ENCODE measurements at places on chromosomes 11 and 22.

DNA sequence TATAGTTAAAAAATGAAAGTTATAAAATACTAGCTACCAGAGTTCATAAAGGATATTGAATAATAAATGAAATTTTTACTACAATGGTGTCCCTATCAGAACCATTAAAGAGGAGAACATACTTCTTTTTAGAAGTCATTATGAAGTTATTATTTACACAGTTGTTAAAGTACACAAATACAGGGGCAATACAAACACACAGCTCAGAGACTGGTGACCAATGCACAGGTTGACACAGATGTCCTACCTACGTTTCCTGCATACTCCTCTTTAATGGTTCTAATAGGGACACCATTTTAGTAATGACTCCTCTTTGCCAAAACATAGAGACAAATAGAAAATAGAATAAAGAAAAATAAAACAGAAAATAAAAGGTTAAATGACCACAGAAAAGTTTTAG, 10.1 kb downstream of the NLRP10 start:
- DNase-seq: no peak

- DNase-seq: no peak
Measured at GRCh38 chr11:124277804-124278203, 21.6 kb downstream of the OR8G5 start.

DNA sequence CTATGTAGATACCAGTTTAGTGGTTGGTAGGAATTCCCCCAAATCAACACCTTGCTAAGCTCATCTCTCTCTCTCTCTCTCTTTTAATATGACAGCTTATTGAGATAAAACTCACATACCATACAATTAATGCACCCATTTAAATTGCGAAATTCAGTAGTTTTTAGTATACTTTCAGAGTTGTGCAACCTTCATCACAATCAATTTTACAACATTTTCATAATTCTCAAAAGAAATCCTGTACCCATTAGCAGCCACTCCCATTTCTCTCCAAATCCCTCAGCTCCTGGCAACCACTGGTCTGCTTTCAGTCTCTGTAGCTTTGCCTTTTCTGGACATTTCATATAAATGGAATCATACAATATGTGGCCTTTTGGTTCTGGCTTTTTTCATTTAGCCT, 13.3 kb downstream of the NNMT start:
- no peak for DNase-seq

- DNase-seq: no peak
Measured at GRCh38 chr11:81579339-81579738, 1154.3 kb downstream of the FAM181B start.

DNA sequence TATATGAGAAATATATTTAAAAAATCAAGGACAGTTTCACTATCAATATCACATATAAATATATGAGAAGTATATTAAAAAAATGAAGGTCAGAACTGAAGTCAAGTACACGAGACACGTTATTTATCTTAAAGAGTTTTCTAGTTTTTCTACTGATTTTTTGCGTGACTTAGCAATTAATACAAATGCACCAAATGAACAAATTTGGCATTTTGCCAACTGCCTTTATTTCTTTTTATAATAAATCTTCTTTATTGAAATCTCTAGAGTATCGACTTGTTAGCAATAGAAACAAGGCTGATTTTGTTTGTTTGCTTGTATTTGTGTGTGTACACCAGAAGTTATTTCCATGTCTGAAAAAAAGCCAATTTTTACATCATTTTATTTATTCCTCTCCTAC, 1684.7 kb upstream of the RAG2 start:
- DNase-seq: no peak

GRCh38 chr11:115085461-115086210, 407.3 kb downstream of the NXPE2 start:
- DNase-seq: no peak

DNA sequence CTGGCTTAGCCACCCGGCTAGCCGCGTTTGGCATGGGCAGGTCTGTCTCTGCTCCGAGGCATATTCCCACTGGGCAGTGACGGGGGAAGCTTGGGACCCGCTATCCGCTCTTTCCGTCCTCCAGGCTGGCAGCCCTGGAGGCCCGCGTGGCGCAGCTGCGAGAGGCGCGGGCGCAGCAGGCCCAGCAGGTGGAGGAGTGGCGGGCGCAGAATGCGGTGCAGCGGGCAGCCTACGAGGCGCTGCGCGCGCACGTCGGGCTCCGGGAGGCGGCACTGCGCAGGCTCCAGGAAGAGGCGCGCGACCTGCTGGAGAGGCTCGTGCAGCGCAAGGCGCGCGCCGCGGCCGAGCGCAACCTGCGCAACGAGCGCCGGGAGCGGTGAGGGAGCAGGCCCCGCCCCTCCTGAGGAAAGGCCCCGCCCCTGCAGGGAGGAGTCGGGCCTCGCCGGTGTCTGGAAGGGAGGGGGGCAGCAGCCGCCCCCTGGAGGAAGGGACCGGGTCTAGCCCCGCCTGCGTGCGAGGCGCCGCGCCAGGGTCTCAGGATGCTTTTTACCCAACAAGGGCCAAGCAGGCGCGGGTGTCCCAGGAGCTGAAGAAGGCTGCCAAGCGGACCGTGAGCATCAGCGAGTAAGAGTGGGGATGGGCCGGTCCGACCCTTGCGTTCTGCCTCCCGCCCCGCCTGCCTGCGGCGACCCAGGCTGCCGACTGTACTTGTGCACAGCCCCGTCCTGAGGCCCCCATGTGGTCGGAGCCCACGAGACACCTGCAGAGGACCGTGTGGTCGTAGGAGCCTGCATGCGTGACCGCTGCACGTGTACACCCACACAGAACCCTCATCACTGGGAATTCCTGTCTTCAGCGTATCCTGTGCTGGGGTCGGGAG, 7.9 kb downstream of the ATG16L2 start:
- DNase-seq: no peak

- DNase-seq: no peak
Measured at GRCh38 chr11:131544591-131544990, 174.2 kb downstream of the NTM start.

DNA sequence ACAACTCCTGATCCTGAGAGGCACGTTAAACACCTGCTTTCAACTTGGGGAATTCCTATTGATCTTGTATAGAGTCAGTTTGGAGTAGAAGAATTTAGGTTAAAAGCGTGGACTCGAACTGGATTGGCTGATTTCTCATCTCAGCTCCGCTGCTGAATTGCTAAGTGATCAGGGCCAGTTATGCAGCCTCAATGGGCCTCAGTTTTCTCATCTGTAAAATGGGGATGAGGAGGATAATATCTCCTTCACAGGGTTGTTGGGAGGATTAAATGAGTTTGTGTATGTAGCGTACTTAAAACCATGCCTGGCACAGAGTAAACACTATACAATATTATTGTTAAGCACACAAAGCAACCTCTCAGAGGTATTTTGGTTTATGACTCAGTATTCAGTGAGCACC, 53.2 kb upstream of the HEPHL1 start:
- DNase-seq: no peak

DNA sequence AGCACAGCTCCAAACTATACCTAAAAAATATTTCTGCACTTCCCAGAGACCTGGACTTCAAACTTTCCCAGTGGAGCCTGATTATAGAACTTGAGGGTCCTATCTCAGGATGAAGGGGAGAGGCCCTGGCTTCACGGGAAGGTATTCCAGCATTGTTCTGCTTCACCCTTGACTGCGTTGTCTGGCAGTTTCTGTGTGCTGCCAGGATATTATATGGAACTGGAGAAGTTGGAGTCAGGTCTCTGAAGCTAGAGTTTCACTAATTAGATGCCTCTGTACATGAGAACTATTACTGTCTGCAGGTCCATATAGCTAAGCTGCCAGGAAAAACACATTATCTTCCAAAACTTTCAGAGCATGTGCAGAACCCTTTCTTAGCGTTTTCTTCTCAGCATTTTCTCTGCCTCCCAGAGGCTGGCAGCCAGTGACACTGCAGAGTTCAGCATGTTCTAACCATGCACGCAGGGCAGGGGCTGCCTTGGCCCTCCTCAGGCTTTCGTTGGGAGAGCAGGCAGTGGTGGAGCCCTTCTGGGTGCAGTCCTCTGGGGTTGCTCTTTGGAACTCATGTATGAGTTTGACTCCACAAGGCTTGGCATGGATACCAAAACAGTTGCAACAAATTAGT, 99.3 kb downstream of the CWC15 start:
- no peak for DNase-seq

GRCh38 chr11:15933886-15934625, 422.3 kb downstream of the SOX6 start:
- DNase-seq: no peak

GRCh38 chr11:428295-428694, 13.5 kb upstream of the SIGIRR start:
- DNase-seq: no peak

- DNase-seq: no peak
Measured at GRCh38 chr11:95682552-95682951, 107.0 kb downstream of the FAM76B start.

DNA sequence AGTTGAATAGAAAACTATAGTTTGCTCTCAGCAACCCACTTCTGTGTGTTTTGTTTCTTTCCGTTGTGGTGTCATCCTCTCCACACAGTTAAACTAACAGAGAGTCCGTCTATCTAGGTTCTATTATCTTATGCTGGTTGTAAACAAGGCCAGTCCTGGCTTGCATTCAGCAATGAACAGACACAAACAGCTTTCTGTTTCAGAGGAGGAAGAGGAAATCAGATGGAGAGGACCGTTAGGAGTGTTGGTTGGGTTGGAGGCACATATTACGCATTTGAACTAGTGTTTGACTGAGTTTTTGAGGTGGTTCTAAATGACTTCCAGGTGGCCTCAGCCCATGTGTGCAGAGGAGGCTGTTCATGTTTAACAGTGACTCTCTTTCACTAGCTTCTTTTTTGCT, 129.5 kb upstream of the SORL1-AS1 start:
- peak; percentile 73 for DNase-seq

GRCh38 chr11:13358596-13359270, 81.1 kb downstream of the BMAL1 start:
- DNase-seq: no peak

DNA sequence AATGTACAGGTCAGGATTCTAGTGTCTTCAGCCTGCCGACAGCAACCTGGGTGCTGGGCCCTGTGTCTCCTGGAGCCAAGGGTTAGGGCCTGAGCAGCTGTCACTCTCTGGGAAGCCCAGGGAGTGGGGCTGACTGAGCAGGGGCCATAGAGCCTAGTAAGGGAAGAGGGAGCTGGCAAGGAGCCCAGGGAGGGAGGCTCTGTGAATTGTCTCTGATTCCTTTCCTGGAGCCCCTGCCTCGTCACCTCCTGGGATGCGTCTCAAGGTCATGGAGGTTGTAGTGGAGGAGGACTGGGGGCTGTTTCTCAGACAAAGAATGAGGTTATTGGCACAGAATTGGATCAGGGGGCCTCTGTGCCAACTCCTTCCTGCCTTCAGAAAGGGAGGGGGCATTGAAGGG, 11.8 kb downstream of the SOX10 start:
- no peak for DNase-seq

GRCh38 chr11:106621484-106621883, 396.8 kb downstream of the GUCY1A2 start:
- no peak for DNase-seq

GRCh38 chr11:47328449-47329390, 23.8 kb downstream of the MYBPC3 start:
- DNase-seq: no peak

GRCh38 chr11:43825217-43825816, 55.3 kb upstream of the ALKBH3 start:
- peak; percentile 7 for DNase-seq

DNA sequence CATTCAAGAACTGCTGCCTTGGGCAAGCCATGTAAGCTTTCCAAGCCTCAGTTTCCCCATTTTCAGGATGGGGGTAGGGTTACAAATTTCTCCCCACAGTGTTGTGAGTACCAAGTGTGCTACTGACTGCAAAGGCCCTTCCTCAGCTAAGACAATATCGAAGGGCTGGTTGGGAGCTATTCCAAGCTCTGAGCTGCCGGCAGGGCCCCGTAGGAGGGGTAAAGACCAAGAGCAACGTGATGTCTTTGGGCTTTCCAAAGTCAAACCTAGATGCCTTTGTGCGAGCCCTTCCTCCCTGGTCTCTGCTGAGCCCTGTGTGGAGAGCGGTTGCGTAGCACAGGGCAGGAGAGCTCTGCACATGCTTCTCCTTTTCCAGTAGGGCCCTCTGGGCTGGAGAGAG, 29.3 kb downstream of the PKNOX2 start:
- no peak for DNase-seq

- no peak for DNase-seq
Measured at GRCh38 chr11:61598374-61598773, 17.5 kb upstream of the SYT7 start.

DNA sequence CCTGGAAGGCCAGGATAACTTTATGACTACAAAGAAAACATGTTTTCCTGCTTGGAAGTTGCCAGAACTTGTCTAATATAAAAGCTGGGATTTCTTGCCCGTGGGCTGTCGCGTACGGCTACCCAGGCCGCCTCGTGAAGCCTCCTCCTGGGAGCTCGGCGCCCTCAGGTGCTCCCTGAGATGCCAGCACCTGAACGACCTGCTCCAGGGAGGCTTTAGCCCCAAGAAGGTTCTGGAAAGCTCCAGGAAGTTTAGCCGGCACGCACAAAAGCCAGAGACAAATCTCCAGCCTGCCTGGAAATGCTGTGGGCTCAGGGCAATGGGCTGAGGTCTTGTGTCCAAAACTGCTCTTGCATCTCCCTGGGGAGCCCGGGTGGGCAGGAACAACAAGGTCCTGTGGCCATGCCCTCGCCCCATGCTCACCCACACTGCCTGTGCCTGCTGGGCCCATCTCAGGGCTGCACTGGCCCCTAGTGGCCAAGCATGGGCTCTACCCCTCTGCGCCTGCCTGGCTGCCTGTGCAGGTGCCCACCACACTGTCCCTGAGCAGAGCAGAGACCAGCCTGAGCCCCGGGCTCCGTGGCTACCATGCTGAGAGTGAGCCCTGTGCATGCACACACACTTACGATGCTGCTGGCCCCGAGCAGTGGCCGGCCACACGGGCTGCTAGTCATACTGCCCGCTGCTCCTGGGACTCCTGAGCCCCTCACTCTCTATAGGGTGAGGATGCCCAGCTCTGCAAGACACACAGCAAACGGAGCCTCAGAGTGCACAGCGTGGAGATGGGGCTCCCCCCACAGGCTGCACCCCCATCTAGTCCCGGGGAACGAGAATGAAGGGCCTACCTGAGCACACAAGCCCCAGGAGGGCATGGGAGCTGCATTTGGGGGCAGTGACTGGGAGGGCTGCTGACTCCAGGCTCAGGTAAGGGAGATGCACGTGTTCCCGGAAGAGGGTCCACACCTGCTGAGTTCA, 4.9 kb upstream of the CELSR1 start:
- peak; percentile 77 for DNase-seq

GRCh38 chr11:121596195-121597155, 143.7 kb upstream of the SORL1-AS1 start:
- DNase-seq: no peak
